ENCODE measurements at places on chromosomes 2 and 18.

DNA sequence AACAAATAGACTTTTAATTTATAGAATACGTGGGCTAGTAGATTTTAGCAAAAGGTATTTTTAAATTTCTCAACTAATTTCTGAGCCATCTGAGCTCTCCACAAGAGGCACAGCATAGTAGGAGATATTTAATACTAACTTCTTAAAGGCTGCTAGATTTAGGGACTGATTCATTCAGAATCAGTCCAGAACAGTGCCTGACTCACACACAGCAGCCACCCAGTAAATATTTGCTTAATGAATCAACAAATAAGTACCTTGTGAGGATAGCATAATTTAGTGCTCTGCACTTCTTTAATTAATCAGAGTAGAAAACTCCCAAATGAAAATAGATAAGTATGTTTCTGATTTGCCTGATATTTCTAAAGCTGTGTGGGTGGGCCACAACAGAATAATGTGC lies 35.6 kb upstream of the SYT4 start:
- DNase-seq, result no peak

GRCh38 chr2:10841547-10842219 lies 29.1 kb upstream of the PDIA6 start:
- no peak for DNase-seq

DNA sequence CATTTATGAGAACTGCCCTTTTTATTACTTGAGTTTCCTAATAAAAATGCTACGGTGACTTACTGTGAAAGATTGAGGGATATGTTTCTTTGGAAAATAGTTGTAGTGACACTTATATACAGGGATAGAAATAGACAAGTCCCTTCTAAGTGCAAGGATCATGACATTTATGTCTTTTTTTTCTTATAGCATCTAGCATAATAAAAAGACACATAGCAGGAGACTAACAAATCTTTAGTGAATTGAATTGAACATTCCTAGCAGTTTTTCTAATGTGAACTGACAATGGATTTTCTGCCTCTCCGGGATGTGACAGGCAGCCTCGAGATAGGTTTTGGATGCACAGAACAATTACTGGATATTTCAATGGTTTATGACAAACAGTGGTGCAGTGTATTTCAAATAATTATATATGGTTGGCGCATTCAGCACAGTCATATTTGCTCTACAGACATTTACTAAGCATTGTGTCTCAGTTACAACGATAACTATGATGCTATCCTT lies 562.8 kb downstream of the ADCYAP1 start:
- DNase-seq, result no peak

DNA sequence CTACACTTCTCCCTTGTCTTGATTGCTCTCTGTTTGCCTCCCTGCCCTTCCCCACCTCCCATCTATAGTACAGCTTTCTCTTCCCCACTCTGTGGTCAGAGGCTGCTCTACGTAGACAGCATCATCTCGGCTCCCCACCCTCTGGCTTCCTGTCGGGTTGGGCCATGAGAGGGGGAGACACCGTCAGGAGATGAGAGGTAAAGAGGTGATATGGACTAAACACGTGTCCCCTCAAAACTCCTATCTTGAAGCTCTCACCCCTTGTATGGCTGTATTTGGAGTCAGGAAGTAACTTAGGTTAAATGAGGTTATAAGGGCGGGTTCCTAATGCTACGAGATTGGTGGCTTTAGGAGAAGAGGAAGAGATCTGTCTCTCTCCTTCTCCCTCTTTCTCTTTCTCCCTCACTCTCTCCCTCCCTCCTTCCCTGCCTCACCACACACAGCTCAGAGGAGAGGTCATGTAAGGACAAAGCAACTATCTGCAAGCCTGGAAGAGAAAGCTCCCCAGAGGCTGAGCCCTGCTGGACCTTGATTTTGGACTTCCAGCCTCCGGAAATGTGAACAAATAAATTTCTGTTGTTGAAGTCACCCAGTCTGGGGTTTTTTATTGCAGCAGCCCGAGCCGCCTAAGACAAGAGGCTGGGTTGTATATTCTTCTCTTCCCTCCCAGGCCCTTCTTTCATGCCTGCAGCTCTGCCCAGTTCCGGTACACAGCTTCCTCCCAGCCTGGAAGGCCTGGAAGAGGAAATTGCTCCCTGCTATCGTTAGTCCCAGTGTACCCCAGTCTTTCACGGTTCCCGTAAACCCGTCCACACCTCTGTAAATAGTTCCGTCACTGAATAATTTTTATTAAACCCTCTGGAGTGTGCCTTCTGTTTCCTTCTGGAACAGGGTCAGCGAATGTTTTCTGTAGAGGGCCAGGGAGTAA lies 138.0 kb downstream of the AKAIN1 start:
- no peak for DNase-seq

DNA sequence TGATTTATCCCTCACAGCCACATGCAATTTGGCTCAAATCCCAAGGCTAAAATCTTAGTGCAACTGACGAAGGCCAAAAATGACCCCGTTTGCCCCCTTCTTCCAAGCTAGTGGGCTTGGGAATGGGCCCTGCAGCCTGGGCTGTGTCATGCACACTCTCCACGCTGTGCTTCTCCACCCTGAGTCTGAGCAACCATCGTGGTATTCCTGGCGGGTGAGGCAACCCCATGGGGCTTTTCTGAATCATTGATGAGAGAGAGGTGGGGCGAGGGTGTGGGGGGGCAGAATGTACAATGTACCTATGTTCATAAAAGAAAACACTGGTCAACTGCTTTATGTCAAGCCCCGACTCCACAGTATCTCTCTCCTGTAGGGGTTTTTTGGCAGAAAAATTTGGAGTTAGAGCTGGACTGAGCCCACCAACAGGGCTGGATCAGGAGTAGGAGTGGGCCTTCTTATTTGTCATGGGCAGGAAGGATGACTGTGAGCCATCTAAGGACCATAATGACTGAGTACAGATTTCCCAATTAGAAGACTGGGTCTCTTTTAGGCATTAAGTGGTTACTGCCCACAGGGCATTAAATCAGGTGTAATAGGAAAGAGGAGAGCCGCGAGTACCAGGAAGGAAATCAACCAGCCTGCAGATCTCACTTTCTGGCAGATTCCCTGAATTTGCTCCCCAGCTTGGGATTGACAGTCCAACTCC lies 8.9 kb downstream of the SULT1C2 start:
- peak; percentile 79 for DNase-seq

DNA sequence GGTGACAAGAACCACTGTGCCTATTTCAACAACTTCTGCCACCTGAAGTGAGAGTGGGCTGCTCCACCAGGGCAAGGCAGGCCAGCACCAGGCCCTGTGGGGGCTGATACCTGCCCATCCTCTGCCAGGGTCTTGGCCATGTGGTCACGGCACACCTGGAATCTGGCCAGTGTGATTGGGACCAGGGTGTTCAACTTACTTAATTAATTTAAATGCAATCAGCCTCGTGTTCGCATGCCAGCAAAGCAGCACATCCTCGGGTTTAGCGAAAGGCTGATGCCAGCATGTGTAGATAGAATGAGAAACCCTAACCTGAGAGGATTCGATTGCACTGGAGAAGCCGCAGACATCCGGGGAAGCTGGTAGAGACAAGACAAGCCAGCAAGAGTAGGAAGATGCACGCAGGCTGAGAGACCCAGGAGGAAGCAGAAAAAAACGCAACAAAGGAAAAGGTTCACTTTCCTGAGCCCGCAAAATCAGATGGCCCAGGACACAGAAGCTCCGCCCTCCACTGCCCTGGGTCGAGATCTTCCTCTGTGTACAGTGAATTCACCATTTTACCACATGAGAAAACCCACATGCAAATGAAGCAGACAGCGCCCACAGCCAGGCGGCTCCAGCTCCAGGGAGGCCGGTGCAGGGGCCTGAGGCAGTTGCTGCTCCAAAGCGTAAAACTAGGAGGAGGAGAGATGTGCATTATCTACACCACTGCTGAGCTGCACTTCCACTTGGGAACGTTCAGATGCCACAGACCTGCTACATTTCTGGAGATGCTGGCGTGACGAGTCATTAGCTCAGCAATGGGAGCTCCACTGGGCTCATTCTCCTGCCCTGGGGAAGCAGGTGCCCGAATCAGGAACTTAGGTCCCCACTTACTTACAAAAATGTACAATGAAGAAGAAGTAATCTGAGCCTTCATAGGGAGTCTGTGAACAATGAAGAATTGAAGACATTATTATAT lies 92.1 kb downstream of the TMEM18 start:
- DNase-seq, result no peak

GRCh38 chr2:189487283-189488007 lies 46.2 kb downstream of the WDR75 start:
- no peak for DNase-seq

GRCh38 chr2:47260971-47261370 lies 105.9 kb upstream of the STPG4 start:
- DNase-seq, result no peak

- no peak for DNase-seq
Measured at GRCh38 chr2:160220026-160220425, 20.0 kb upstream of the ITGB6 start.

DNA sequence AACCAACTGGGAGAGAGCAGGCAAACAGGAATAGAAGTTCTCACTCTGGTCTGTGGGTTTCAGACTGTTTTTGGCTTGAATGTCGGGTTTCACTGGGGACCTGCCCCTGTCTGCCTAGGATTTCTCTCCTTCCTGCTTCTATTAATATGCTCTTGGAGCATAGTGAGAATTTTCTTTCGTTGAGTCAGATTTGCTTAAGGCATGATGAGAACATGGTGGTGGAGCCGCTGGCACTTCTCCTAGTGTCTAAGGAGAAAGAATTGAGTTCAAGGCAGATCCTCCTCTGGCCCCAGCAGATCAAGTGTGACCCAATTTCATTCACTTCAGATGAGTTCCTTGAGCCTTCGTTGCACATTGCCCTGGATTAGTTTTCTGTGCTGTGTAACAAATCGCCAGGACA lies 103.9 kb upstream of the HS6ST1 start:
- DNase-seq, result no peak

DNA sequence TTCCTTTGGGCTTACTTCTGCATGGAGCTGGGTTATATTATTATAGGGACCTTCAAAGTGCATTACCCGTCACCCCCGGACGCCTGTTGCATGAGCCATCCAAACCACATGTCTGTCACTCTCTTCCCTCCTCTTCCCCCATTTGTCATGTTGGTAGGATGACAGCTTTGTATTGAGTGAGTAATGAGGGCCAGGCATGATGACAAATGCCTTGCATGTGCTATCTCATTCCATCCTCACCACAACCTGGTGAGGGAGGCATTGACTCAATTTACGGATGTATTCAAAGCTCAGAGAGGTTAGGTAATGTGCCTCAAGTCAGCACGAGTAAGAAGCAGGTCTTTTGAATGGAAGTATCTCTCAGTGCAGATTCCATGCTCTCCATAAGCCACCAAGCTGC lies 510.5 kb upstream of the TNP1 start:
- no peak for DNase-seq

GRCh38 chr2:103496850-103497249 lies 735.0 kb downstream of the TMEM182 start:
- no peak for DNase-seq

- DNase-seq, result no peak
Measured at GRCh38 chr2:28547906-28548600, 52.2 kb downstream of the PLB1 start.

DNA sequence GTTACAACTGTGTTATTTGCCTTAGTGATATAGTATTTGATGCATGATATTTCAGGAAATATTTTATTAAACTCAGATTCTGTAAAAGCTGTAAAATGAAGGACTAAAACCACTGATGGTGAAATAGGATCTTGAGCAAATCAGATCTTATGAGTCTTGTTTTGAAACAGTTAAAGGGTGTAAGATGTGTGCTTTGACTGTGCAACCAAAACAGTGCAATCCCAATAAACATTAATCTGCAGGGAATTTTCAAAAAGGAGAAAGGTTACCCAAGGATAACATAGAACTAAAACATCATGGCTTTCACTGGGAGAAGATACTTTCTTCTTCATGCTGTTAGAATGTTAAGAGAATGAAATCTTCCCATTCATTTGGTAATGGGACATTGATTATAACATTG lies 378.7 kb downstream of the PARD3B start:
- no peak for DNase-seq

GRCh38 chr2:28746429-28747111 lies 5.1 kb upstream of the PPP1CB start:
- DNase-seq, result no peak

DNA sequence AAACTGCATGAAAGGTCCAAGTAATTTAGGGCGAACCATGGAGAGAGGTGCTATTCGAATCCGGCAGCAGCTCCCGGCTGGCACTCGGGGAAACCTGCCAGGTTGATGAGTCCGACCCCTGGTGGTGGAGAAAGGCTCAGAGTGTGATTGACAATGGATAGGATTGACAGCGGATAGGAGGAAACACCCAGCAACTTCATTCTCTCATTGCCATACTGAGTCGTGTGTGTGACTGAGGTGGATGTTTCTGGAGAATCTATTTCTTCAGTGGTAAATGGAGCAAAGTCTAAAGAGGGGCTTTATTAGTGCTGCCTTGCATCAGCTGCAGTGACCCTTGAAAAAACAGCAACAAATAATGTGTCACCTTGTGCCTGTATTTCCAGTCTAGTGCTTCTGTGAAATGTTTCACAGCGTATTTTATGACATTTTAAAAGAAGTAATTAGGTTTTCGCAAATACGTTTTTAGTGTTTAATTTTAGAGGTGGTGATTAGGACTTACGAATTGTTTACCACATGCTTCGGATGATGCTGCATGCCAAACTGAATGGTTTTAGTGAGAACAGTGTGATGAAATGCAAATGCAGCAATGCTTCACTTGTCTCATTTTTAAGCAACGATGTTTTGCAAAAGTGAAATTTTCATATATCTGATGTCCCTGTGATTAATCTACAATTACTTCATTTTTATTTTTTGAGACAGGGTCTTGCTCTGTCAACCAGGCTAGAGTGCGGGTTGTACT lies 102.0 kb downstream of the DCDC2C start:
- no peak for DNase-seq

DNA sequence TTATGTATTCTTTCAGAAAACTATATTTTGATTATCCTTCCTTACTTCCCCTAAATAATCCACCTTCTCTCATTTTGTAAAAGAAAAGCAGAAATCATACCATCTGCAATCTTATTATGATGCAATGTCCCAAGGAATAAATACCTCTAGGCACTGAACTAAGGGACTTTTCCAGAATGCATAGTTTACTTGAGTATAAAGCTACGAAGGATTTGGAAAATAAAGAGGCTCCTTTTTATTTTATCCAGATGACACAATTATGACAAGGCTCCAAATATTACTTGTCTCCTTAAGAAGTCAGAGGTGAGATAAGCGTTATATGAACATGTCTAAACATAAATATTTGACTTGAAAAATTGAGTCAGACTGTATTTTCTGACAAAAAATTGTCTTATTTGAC lies 72.1 kb downstream of the COL3A1 start:
- DNase-seq, result no peak

DNA sequence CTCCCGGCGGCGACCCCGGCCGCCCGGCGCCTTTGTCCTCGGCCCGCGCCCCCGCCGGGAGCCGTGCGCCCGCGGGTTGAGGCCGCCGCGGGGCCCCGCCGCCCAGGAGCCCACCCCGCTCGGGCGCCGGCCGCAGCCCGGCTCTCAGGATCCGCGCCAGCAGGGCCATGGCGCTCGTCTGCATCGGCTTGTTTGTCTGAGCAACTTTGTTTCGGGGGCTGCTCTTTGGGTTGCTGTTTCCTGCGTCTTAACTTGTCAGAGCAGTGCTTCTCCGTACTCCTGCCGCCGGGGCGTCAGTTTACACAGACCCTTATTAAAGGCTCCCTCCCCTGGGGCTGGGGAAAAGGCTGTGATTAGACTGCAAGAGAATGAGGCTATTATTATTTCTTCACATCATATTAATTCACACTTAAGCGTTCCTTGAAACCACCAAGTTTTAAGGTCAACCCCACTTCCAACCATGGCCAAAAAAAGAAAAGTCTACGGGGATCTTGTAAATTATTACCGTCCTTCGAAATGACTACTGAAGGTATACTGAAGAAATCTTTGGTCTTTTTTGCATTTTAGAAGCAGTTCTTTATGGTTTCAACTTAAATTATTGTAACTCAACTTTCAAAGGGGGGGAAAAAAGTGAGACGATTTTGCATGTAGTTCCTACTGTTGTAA lies at the start of gene CYP27C1:
Gene CYP27C1, minus strand, starts transcription at position 198 of the 666 bp plus-strand sequence. Its CDS starts 29 bp downstream, at position 169.
- no peak for DNase-seq

Measured in H54 (cell line).